ENCODE measurements at places on chromosomes 11 and 22. TPM values are rescaled to one million over a fixed set of nuclear protein-coding genes. Genes with fewer than 3 reads are reported as not detected.

Gene KCNQ1OT1
- total RNA-seq = 0.06 TPM

Gene SDHAF2
- total RNA-seq = 43.4 TPM

Gene CHKA
- 34.3 TPM for total RNA-seq

Gene OR10G4
- not detected for total RNA-seq

Gene CRYAB
- total RNA-seq = 20.7 TPM

Gene AGBL2
- 1.0 TPM for total RNA-seq

Gene MN1
- total RNA-seq = 4.4 TPM

Gene ALDH3B2
- 0.06 TPM for total RNA-seq

Gene PTH
- total RNA-seq = not detected

Gene TLCD5
- 6.1 TPM for total RNA-seq

Gene CATSPERZ
- 3.3 TPM for total RNA-seq

Gene PRAME
- total RNA-seq = 89.7 TPM

Gene MIAT
- 0.15 TPM for total RNA-seq

Gene NDUFV1
- 145 TPM for total RNA-seq

Gene RASGRP2
- 1.8 TPM for total RNA-seq

Gene P2RY6
- 2.8 TPM for total RNA-seq

Gene BCR
- 19.7 TPM for total RNA-seq

Gene OR5B21
- not detected for total RNA-seq

Gene P4HA3
- 47.6 TPM for total RNA-seq

Gene TRIM64
- total RNA-seq = not detected

Gene NLRP10
- total RNA-seq = not detected

Gene PRODH
- total RNA-seq = 0.78 TPM

Gene RRAS2
- 56.5 TPM for total RNA-seq

Gene F2
- total RNA-seq = 2.1 TPM

Gene KDM4D
- 0.32 TPM for total RNA-seq

Gene MLC1
- 0.02 TPM for total RNA-seq

Gene CBLIF
- total RNA-seq = not detected

Gene CREB3L1
- 5.1 TPM for total RNA-seq

Gene KRTAP5-11
- not detected for total RNA-seq

Gene PATE2
- not detected for total RNA-seq

Gene CHRM4
- 0.48 TPM for total RNA-seq

Gene BTG4
- total RNA-seq = 0.17 TPM

Gene GSTT2B
- total RNA-seq = 0.35 TPM

Gene TXN2
- total RNA-seq = 60.9 TPM

Gene POU2F3
- not detected for total RNA-seq

Gene OR4C45
- total RNA-seq = not detected

Gene GPHA2
- total RNA-seq = not detected

Gene RAB39A
- total RNA-seq = 0.61 TPM

Gene BTBD18
- total RNA-seq = not detected

Gene SULT4A1
- not detected for total RNA-seq

Gene SMTNL1
- not detected for total RNA-seq

Gene SYT13
- total RNA-seq = 5.9 TPM

Gene MS4A15
- not detected for total RNA-seq

Gene TRPC6
- total RNA-seq = 0.77 TPM

Gene TMPRSS4
- total RNA-seq = 0.07 TPM

Gene ADAMTS15
- total RNA-seq = 8.3 TPM

Gene MPZL2
- total RNA-seq = 0.06 TPM

Gene BRMS1
- total RNA-seq = 83.8 TPM

Gene CYP2D6
- 0.27 TPM for total RNA-seq

Gene BACE1
- total RNA-seq = 11.3 TPM

Gene CRYBA4
- total RNA-seq = not detected
